ENCODE measurements at places on chromosomes 1 and 21.

GRCh38 chr1:82778612-82779011 lies 977.9 kb downstream of the ADGRL2 start:
- no peak for DNase-seq

DNA sequence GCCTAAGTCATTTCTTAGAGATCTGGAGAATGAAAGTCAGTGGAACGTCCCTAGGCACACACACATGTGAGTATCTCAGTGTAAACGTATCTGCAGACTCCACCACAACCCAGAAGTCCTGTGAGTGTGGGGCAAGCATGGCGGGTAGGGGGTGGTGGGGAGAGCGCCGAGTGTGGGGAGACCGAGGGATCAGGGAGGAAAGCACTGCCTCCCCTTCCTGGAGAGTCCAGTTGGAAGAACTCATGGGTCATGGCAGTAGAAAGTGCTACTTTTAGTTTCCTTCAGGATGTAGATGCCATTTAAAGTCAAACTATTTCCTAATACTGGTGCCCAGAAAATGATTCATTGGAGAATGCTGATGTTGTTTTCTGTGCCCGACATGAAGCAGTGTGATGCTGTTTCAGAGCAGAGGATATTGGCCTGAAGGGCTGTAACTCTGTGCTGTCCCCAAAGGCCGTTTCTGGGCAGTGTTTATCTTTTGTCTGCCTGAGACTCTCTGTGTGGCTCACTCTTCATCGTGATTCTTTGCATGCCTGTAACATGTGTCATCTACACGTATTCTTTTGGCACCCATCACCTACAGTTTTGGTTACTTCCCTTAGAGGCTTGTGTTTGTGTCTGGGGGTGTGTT lies 45.7 kb upstream of the TSPAN2 start:
- DNase-seq, result no peak

DNA sequence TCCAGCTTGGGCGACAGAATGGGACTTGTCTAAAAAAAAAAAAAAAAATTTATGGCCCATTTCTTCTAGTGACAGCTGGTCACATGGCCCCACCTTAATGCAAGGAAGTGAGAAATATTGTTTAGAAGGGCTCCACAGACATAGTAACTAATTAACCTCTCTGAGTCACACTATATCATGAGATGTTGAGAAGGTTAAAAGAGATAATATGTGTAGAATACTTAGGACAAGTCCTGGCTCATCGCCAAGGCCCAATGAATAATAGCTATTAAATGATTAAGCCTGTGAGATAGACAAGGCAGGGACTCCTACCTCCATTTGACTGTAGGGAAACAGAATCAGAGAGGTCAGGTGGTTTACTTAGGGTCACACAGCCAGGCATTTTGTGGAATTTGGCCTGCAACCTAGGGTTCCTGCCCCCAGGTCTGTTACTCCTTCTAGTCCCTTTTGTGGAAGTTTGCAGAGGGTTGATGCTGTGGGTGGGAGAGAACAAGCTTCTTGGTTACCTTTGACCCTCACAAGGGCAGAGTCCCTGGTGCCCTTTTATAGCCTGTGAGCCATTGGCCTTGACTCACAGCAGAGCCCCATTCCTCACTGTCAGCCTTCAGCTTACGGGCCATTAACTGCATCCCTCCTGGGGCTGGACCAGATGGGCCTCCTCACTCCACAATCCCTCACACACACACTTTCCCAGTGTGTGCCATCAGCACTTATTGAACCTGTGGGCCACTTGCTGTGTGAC lies 48.5 kb downstream of the OPRD1 start:
- no peak for DNase-seq

GRCh38 chr1:225733254-225733653 lies 44.4 kb upstream of the SRP9 start:
- DNase-seq, result no peak

- DNase-seq, result no peak
Measured at GRCh38 chr1:116911188-116911553, 1.5 kb downstream of the PTGFRN start.

DNA sequence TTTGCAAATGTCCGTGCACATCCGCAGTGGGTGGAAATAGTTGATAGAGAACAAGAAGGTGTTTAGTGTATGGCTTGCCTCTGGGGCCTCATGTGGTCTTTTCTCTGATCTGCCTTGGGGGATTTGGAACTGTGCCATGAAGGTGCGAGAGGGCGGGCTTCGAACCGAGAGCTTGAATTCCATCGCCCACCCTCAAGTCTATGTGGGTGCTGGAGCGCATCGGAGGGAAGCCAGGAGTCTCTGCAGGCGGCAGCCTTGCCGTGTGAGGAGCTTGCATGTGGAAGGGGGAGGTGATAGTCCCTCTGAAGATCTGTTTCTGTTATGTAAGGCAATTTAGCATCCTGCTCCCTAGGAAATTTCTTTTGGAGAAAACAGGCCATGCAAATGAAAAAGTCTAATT lies 119.6 kb downstream of the HUNK start:
- no peak for DNase-seq

GRCh38 chr1:161382214-161383019 lies 14.7 kb upstream of the CFAP126 start:
- DNase-seq, result no peak

GRCh38 chr1:202227053-202227672 lies 33.6 kb downstream of the LGR6 start:
- no peak for DNase-seq

DNA sequence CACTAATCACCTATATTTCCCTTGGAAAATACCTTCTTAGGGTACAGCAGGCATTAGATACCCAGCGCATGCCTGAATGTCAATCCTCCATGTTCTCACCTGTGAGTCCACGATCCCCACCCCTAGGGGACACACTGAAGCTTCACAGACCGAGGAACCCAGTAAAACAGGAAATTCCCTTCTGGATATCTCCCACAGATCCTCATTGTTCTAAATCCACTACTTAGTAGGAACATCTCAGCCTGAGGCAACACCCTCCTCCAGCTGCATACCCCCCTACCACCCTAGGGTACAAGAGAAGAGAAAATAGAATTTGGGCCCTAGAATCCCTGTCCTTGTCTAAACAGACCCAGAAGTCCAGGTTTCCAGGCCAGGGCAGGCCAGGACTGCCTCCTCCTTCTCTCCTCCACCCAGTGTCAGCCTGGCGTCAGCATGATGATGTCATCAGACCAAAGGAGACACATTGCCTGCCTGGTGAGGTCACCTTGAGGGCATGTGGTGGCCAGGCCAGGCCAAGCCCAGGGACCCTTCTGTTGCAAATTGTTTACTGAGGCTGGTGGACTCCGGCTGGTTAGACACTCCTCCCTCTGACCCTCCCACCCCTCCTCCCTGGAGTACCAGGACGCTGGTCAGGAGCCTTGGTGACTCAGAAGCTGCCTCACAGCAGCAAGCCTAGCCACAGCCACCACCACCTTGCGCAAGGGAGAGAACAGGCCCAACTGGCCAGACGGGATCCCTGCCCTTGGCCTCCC lies 6.2 kb downstream of the NECTIN4 start:
- DNase-seq, result no peak

GRCh38 chr1:98371764-98372163 lies 289.8 kb upstream of the SNX7 start:
- no peak for DNase-seq

GRCh38 chr21:45366476-45366875 lies 38.5 kb upstream of the COL18A1 start:
- DNase-seq, result no peak

DNA sequence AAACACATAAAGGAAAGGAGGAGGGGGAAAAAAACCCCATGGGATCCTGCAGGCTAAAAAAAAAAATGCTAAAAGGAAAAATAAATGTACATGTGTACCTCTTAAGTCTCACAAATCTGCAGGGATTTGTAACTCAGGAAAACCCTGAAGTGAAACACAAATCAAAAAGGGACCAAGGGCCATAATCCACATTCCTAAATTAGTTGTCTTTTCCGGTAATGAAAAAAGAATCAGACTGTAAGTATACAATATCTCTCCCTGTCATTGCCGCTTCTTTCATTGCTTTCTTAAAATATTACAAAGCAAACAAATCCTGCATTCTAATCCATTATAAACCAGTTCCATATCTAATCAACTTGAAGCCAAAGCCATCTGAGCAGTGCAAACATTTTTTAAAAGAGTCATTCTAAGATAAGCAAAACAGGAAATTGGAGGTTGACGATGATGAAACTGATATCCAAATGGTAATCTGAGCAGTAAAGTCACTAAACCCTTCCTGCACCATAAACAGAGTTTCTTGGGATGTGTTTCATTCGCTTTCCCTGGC lies 58.7 kb upstream of the SIM2 start:
- DNase-seq, result no peak
